Caco-2 (cell line): ENCODE measurements at places on chromosomes 11 and 22.

- no peak overlapping the region for H3K27ac ChIP-seq
- no peaks in the 10 kb centered on the region; the same call in 1 of the 2 replicates for H3K4me1 ChIP-seq
- H3K36me3 ChIP-seq = no peaks in the 10 kb centered on the region
- H3K27me3 ChIP-seq = no peaks in the 10 kb centered on the region
- no peak overlapping the region for H3K4me3 ChIP-seq
- no peak for DNase-seq
These were observed 1180.8 kb downstream of the JRKL start for GRCh38 chr11:97570636-97571035.

- no peak overlapping the region for H3K4me3 ChIP-seq
- peaks cover 3% of the 10 kb centered on the region; the same call in 1 of the 2 replicates for H3K27me3 ChIP-seq
- no peak overlapping the region for H3K27ac ChIP-seq
- no peaks in the 10 kb centered on the region for H3K4me1 ChIP-seq
- no peak for DNase-seq
- no peaks in the 10 kb centered on the region for H3K36me3 ChIP-seq
These were observed 14.0 kb downstream of the B3GAT1 start for GRCh38 chr11:134398079-134398444.

DNA sequence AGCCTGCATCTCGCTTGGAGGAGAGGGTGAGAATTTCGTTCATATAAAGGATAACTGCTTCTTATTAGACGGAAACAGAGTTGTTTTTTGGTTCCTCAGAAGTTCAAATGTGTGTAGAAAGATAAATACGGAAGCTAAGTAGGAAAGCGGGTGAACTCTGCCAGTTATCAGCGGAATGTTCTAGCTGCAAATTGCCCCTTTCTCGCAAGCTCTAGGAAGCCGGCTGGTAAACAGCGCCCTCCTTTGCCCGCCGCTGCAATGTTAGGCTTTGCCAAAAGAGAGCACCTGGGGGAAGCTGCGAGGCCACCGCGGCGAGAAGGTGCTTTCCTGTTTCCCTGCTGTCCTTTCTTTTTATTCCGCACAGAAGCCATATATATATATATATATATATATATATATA is 67.0 kb downstream of the IGLL5 start:
- peak; percentile 20 for DNase-seq
- H3K27me3 ChIP-seq = no peaks in the 10 kb centered on the region; the same call in 1 of the 2 replicates
- H3K27ac ChIP-seq = no peak overlapping the region
- no peaks in the 10 kb centered on the region for H3K36me3 ChIP-seq
- no peak overlapping the region for H3K4me3 ChIP-seq
- H3K4me1 ChIP-seq = no peaks in the 10 kb centered on the region

DNA sequence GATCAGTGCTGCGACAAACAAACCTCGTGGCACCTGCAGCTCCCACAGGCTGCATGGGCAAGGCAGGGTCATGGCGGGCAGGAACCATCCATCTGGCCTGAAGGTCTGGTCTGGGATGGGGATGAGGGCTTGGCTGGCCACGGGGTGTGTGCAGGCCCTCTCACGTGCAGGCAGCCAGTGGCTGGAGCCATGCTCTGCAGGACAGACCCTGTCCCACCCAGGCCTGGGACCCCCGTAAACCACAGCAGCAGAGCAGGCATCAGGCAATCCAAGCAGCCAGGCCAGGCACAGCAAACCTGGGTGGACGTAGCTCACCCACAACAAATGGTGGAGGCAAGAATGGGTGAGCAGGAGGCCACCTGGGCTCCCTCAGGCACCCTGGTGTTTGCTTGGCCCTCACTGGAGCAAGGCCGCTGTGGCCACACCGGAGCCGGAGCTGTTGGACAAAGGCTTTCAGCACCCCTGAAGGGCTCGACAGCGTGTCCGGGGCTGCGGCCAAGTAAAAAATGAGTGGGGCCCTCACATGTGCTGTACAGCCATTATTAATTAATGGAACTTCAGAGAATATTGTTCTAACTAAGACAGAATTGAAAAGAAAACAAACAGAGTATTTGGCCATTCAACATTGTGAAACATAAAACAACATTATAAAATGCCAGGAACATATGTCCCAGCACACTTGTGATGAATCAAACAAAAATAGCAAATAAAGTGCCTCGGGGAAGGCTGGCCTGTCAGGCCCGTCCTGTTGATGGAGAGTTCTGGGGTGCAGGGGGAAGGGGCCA is 24.0 kb upstream of the GNB1L start:
- H3K27me3 ChIP-seq = no peaks in the 10 kb centered on the region
- no peak overlapping the region for H3K4me3 ChIP-seq
- peak overlapping the region; percentile 100 for H3K27ac ChIP-seq
- H3K36me3 ChIP-seq = no peaks in the 10 kb centered on the region; the same call in 1 of the 2 replicates
- DNase-seq = no peak

DNA sequence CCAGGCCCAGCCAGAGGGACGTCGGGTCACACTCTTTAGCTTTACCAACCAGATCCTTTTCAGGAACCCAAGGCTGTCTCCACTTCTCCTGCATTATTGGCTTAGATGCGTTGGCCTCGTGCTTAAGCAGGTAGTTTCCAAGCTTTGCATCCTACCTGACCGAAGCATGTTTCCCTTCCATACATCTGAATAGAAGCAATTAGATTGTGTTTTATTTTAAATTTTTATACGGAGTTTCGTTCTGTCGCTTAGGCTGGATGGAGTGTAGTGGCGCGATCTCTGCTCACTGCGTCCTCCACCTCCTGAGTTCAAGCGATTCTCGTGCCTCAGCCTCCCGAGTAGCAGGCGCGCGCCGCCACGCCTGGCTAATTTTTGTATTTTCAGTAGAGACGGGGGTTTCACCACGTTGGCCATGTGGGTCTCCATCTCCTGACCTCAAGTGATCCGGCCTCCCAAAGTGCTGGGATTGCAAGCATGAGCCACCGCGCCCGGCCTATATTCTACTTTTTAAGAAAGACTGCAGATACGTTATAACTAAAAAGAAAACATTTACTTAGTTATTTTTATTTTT is 677 bp downstream of the DYNC2H1 start:
- no peaks in the 10 kb centered on the region for H3K27me3 ChIP-seq
- no peak for DNase-seq
- peaks cover 4% of the 10 kb centered on the region; the same call in 1 of the 2 replicates for H3K4me1 ChIP-seq
- peak overlapping the region; percentile 88 for H3K27ac ChIP-seq
- peak overlapping the region; percentile 66 for H3K4me3 ChIP-seq
- H3K36me3 ChIP-seq = no peaks in the 10 kb centered on the region

GRCh38 chr11:30196400-30197206 is 34.2 kb upstream of the FSHB start:
- no peaks in the 10 kb centered on the region for H3K4me1 ChIP-seq
- no peaks in the 10 kb centered on the region for H3K36me3 ChIP-seq
- no peak overlapping the region for H3K4me3 ChIP-seq
- H3K27me3 ChIP-seq = no peaks in the 10 kb centered on the region
- DNase-seq = peak; percentile 65

DNA sequence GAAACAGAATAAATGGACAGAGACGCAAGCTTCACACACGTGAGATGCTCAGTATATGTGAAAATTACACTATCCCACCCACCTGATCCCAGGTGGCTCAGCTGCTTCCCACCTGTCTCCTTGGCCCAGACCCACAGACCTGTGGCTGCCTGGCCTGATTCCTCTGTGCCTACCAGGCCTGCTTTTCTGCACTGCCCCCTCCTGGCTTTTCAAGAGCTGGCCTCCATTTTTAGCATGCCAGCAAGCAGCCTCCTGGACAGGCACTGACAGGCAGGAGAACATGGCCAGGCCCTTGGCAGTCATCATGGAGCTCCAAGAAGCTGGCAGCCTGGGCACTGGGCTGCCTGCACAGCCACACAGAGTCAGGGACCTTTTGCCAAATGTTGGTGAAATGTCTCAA is 79.5 kb upstream of the HMGXB4 start:
- H3K27ac ChIP-seq = no peak overlapping the region
- H3K4me1 ChIP-seq = no peaks in the 10 kb centered on the region
- no peak for DNase-seq
- no peaks in the 10 kb centered on the region for H3K27me3 ChIP-seq
- no peak overlapping the region for H3K4me3 ChIP-seq

DNA sequence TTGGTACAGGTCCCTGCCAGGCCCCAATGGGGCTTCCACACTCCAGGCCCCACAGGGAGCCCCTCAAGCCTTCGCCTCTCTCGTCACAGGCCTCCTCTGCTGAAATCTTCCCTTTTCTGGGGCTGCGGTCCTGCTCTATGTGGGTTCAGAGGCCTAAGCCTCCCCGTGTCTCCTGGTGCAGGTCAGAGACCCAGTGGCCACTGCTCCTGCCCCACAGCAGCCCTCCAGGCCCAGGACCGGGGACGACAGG is 5.9 kb upstream of the IFITM3 start:
- peaks cover 15% of the 10 kb centered on the region; the same call in 1 of the 2 replicates for H3K4me1 ChIP-seq
- no peak overlapping the region for H3K4me3 ChIP-seq
- no peaks in the 10 kb centered on the region for H3K27me3 ChIP-seq
- DNase-seq = no peak

- no peaks in the 10 kb centered on the region for H3K27me3 ChIP-seq
- no peak for DNase-seq
- H3K4me3 ChIP-seq = no peak overlapping the region
- no peak overlapping the region for H3K27ac ChIP-seq
- no peaks in the 10 kb centered on the region; the same call in 1 of the 2 replicates for H3K4me1 ChIP-seq
These were observed 29.1 kb upstream of the PICALM start for GRCh38 chr11:86097980-86098379.

- H3K27ac ChIP-seq = no peak overlapping the region
- no peaks in the 10 kb centered on the region for H3K4me1 ChIP-seq
- no peak for DNase-seq
- peaks cover 5% of the 10 kb centered on the region for H3K36me3 ChIP-seq
- no peak overlapping the region for H3K4me3 ChIP-seq
These were observed 37.6 kb downstream of the CLDN25 start for GRCh38 chr11:113817162-113817561.

GRCh38 chr11:131889760-131890581 is 519.6 kb downstream of the NTM start:
- no peaks in the 10 kb centered on the region for H3K27me3 ChIP-seq
- DNase-seq = no peak
- no peak overlapping the region for H3K4me3 ChIP-seq
- no peak overlapping the region for H3K27ac ChIP-seq

- H3K27me3 ChIP-seq = no peaks in the 10 kb centered on the region
- no peaks in the 10 kb centered on the region for H3K36me3 ChIP-seq
- peak overlapping the region; percentile 57 for H3K27ac ChIP-seq
- DNase-seq = peak; percentile 83
- H3K4me3 ChIP-seq = no peak overlapping the region
- peaks cover 83% of the 10 kb centered on the region for H3K4me1 ChIP-seq
These were observed 2.8 kb upstream of the APOC3 start for GRCh38 chr11:116826751-116827431.

- peaks cover 7% of the 10 kb centered on the region for H3K4me1 ChIP-seq
- H3K27me3 ChIP-seq = no peaks in the 10 kb centered on the region
- no peaks in the 10 kb centered on the region for H3K36me3 ChIP-seq
- DNase-seq = no peak
- no peak overlapping the region for H3K27ac ChIP-seq
- H3K4me3 ChIP-seq = no peak overlapping the region
These were observed 2.9 kb upstream of the CYP2R1 start for GRCh38 chr11:14894657-14895598.

DNA sequence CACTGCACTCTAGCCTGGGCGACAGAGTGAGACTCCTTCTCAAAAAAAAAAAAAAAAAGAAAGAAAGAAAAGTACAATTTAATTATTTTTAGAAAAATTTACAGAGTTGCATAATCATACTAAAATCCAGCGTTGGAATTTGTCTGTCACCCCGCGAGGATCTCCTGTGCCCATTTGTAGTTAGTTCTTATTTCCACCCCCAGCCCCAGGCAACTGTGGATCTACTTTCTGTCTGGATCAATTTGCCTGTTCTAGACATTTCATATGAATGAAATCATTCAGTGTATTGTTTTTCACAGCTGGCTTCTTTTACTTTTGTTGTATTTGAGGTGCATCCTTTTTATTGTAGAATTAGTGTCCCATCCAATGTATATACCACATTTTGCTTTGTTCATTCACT is 102.6 kb upstream of the RASSF10 start:
- no peak for DNase-seq
- no peak overlapping the region for H3K4me3 ChIP-seq
- H3K27me3 ChIP-seq = no peaks in the 10 kb centered on the region

DNA sequence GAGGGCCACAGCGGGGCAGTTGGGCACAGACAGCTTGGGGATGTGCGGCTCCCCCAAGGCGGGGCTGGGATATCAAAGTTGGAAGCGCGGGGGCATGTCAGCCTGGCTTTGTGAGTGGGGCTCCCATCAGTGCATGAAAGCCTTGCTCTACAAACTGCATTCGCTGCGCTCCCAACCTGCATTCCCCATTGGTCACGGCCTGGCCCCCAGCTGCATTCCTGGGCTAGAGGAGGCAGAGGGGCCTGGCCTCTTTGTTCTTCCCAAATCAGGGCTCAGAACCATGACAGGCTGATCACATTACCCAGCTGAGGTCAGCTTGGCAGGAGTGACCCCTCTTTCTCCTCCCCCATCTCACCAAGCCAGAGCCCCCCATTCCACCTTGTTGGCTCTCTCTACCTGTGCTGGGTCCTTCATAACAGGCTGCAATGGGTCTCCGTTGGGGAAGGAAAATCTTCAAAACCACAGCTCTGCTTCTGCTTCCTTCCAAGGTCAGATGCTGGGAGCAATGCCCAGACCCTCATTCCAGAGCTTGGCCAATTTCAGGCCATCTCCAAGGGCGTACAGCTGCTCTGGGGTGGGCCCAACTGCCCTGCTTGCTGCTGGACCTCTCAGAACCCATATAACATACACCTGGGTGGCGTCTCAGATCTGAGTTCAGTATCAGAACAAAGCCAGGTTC is 38.7 kb upstream of the CDON start:
- DNase-seq = no peak
- no peaks in the 10 kb centered on the region for H3K36me3 ChIP-seq
- no peak overlapping the region for H3K27ac ChIP-seq
- H3K27me3 ChIP-seq = peaks cover 2% of the 10 kb centered on the region; the same call in 1 of the 2 replicates
- no peak overlapping the region for H3K4me3 ChIP-seq

GRCh38 chr11:26896719-26897118 is 97.2 kb upstream of the FIBIN start:
- H3K27me3 ChIP-seq = no peaks in the 10 kb centered on the region
- no peaks in the 10 kb centered on the region for H3K4me1 ChIP-seq
- H3K36me3 ChIP-seq = no peaks in the 10 kb centered on the region
- H3K27ac ChIP-seq = no peak overlapping the region
- no peak overlapping the region for H3K4me3 ChIP-seq
- DNase-seq = no peak

DNA sequence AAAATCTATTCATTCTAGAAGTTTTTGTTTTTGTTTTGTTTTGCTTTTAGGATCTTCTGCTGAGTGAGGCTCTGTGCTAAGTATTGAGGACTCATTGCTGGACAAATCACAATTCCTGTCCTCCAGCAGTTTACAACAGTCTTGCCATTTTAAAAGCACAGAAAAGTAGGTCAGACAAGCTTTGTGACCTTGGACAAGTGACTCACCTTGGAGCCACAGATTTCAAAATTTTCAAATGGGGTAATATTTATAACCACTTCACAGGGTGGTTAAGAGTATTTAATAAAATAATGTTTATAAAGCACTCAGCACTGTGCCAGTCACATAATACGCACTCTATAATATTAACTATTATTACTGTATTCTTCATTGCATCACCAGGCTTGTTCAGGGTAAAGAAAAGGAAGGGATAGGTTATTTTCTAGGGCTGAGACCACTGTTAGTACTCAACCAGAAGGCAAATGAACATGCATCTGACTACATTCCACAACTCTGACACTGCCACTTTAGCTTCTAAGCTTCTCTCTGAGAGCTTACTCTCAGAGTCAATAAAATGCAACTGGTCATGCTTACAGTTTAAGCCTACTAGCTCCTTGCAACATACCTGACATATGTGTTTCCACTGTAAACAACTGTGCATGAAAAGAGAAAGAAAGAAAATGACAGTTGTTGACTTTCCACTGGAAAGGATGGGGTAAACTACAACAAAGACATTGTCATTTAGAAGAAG is 63.2 kb upstream of the FIBIN start:
- H3K27ac ChIP-seq = no peak overlapping the region
- no peak for DNase-seq
- H3K36me3 ChIP-seq = no peaks in the 10 kb centered on the region
